ENCODE measurements at places on chromosomes 6 and 20.

GRCh38 chr6:8879334-8879733, 444.0 kb upstream of the SLC35B3 start:
- no peak for DNase-seq

GRCh38 chr20:58810116-58810878, 40.4 kb downstream of the GNAS-AS1 start:
- no peak for DNase-seq

- DNase-seq: no peak
Observed at GRCh38 chr20:42957018-42957703, 232.5 kb downstream of the PTPRT start.

GRCh38 chr6:118504611-118505010, 43.5 kb upstream of the PLN start:
- DNase-seq: no peak

DNA sequence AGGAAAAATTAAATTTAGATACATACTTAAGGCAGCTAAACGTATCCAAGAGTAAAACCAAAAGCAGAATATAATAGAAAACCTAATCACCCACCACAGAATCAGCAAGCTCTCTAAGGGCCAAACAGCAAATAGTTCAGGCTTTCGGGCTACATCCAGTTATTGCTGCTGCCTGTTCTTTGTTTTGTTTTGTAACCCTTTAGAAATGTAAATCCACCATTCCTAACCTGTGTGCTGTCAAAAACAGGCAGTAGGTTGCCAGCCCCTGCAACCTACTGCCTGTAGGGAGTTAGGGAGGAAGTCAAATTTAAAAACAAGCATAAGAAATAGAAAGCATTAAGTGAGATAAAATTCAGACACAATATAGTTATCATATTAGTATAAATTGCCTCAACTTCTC, 225.9 kb downstream of the PTPRT start:
- no peak for DNase-seq

GRCh38 chr6:14533446-14533845, 415.9 kb downstream of the CD83 start:
- DNase-seq: no peak

DNA sequence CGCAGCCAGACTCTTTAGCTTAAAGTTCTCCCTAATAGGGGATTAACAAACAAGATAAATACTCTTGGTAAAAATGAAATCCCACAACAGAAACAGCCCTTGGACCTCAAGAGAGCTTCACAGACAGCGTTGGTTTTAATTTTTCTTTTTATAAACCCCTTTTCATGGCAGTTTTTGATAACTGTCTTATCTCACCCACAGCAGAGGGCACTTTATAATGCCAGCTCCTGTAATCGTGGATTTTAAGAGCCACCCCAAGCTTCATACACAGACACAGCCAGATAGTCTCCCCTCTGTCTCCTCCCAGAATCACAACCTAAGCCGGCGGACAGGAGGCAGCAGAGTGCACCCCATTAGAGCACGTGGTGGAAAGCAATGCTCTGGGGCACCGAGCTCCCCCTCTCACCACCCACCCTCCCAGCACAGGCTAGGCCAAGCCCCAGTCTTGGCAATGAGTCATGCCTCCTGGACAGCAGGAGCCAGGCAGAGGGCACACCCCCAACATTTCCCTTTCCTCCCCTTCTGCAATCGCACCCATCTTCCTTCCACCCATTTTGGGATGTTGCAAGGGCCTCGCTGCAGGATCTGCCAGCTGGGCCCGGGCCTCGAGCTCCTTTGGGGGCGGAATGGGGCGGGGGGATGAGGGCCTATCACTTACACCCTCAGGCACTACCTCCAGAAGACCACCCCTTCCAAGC, 2.4 kb downstream of the JAG1 start:
- peak; percentile 93 for DNase-seq

GRCh38 chr6:156854466-156855161, 77.4 kb downstream of the ARID1B start:
- DNase-seq: no peak

GRCh38 chr6:137339929-137340559, 120.9 kb upstream of the IFNGR1 start:
- DNase-seq: no peak

DNA sequence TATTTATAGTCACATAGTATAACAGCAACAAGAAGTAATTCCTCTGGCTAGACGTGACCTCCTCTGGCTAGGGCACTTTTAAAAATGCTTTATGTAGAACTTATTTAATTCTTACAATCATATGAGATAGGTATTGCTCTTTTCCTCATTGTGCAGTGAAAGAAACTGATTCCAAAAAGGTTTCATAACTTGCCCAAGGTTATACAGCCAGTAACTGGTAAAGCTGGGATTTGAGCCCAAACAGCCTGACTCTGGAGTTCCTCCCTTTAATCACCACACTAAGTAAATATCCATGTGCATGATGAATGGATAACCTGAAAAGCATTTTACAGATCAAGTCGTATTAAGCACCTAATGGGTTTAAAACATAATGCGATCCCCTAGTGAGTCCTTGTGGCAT, 214.6 kb downstream of the PRL start:
- no peak for DNase-seq

DNA sequence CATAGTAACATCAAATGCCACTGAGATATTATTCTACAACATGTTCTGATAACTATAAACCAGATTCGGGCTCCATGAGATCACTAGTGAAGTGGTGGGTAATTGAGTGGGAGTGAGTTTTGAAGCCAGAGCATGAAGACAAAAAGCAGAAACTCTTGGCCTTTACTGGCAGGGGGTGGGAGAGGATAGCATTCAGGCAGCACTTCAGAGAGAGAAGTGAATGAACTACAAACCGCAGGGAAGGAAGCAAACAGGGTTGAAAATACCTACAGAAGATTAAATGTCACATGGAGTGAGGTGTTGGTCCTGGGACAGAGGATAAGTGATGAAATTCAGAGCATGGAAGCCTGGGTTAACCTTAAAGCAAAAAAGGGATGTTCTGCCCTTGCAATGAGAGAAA, 250.0 kb downstream of the EPM2A start:
- peak; percentile 10 for DNase-seq

DNA sequence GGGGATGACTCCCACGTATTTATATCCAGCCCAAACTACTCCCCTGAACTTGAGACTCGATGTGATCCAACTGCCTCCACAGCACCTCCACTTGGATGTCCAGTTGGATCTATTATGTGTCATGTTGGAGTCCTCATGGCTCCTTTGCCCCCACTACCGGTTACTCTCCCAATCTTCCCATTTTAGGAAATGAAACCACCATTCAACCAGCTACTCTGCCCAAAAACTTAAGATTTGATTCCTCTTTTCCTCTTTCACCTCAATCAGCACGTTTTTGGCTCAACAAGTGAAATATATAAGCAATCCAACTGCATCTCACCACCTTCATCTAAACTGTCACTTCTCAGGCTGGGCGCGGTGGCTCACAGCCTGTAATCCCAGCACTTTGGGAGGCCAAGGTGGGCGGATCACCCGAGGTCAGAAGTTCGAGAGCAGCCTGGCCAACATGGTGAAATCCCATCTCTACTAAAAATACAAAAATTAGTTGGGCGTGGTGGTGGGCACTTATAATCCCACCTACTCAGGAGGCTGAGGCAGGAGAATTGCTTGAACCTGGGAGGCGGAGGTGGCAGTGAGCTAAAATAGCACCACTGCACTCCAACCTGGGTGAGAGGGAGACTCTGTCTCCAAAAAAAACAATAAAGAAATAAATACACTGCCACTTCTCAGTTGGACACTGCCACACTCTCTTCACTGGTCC, 3.4 kb downstream of the AHCY start:
- no peak for DNase-seq

GRCh38 chr6:74749211-74750147, 456.4 kb downstream of the COL12A1 start:
- no peak for DNase-seq

DNA sequence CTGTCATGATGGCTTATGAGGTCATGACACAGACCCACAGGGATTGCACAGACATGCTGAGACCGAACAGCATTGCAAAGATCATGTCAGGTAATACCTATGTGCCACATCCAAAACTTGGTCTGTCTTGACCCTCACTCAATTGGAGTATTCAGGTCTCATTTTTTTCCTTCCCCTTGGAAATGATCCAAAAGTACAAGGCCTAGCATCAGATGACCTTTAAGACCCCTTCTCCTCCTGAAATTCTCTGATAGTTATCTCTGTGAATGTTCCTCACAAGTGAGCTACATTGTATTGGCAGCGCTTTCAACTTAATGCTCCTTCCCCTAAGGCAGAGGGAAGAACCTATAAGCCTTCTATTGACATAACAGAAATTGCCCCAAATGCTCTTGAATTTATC, 507.4 kb upstream of the JARID2 start:
- no peak for DNase-seq

- no peak for DNase-seq
Observed at GRCh38 chr6:142187209-142187608, 40.1 kb downstream of the VTA1 start.

DNA sequence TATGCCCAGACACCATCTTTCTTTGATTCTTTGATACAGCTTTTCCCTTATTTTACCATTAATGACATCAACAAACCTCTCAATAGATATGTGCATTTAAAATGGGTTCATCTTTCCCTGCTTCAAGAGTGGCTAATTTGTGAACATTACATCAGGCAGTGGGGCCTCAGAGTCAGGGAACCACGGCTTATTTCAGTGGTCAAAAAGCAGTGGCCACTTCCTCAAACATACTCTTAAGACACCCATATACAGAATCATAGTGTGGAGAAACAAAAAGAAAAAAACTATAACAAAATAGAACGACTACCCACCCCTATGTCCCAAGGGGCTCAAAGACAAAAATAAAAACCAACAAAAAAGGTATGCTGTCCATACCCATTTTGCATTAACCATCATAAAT, 12.9 kb downstream of the SALL4 start:
- no peak for DNase-seq

DNA sequence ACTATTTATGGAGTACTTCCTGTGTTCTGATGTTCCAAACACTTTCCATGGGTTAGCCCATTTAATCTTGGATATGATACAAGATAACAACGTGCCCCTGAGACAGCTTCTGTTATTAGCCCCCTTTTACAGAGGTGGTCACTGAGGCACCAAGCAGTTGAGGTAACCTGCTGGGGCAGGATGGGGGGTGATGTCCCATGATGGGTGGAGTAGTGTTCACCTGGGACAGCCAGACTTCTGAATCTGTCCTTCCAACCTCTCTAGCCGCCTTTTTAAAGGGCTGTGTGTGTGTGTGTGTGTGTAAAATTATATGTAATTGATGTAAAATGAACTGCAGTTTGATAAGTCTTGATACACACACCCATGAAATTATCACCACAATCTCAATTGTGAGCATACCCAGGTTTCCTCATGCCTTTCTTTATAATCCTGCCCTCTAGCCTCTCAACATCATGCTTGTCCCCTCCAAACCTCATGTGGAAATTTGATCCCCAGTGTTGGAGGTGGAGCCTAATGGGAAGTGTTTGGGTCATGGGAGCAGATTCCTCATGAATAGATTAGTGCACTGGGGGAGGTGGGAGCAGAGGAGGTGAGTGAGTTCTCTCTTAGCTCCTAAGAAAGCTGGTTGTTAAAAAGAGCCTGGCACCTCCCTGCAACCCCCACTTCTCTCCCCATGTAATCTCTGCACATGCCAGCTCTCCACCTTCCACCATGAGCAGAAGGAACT, 39.2 kb downstream of the PLAGL2 start:
- no peak for DNase-seq

- peak; percentile 87 for DNase-seq
Observed at GRCh38 chr20:19903168-19903811, 113.9 kb upstream of the NAA20 start.

DNA sequence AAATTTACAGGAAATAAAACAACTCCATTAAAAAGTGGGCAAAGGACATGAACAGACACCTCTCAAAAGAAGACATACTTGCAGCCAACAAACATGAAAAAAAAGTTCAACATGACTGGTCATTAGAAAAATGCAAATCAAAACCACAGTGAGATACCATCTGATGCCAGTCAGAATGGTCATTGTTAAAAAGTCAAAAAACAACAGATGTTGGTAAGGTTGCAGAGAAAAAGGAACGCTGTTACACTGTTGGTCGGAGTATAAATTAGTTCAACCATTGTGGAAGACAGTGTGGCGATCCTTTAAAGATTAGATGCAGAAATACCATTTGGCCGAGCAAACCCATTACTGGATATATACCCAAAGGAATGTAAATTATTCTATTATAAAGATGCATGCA, 858.0 kb upstream of the FLRT3 start:
- no peak for DNase-seq

DNA sequence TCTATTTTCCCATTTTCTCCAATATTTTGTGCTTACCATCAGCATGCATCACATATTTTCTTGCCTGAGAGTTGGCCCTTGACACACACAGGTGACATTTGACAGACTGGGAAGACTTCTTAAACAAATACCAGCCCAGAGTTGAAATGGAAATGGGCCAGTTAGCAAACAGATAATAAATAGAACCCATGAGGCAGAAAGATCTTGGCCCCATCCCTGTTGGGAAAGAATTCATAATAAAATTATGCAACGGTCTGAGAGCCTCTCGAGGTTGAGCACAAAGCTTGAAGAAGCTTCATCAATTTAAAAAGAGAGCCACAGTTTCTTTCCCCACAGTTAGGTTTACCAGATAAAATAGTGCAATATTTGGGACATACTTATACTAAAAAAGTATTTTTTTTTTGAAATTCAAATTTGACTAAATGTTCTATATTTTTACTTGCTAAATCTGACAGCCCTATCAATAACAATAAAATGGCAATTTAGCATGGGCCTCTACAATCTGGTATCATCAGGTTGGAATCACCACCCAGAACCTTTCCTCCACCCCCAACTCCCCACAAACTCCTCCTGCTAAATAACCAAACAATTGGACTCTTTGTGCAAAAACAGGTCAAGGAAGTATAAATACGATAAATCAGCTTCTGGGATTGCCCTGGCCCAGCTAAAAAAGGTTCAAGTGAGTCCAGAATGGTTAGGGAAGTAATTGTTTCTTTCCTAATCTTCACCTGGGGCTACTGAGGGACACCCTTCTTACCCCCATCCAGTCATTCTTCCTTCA, 129.8 kb downstream of the CD164 start:
- no peak for DNase-seq

- DNase-seq: no peak
Observed at GRCh38 chr6:126107475-126108166, 121.3 kb downstream of the TRMT11 start.

GRCh38 chr6:69835414-69836179, 30.8 kb upstream of the COL19A1 start:
- DNase-seq: peak; percentile 94

- DNase-seq: peak; percentile 75
Observed at GRCh38 chr6:166351715-166352285, 9.5 kb upstream of the SFT2D1 start.
